Daoy (cell line): ENCODE measurements at places on chromosomes 1 and 21. TPM values are rescaled to one million over a fixed set of nuclear protein-coding genes. Genes with fewer than 3 reads are reported as not detected.

The KISS1 gene
- total RNA-seq = 0.86 TPM in 1 of 2 replicates, not detected in the other

The OR2T5 gene
- not detected in 2 replicates for total RNA-seq

The KRTAP19-5 gene
- not detected in 2 replicates for total RNA-seq

The CSF3R gene
- total RNA-seq = not detected in 2 replicates
